Stimulated activated CD4-positive, alpha-beta T cell treated with anti-CD3 and anti-CD28 coated beads, Interleukin-12 subunit alpha, Interleukin-12 subunit beta, amount 100 ng/mL, for 24 hours (primary cell): ENCODE measurements at places on chromosomes 16 and 17.
A peak's percentile ranks its signal among the peaks of the same experiment; 100 is the strongest.

DNA sequence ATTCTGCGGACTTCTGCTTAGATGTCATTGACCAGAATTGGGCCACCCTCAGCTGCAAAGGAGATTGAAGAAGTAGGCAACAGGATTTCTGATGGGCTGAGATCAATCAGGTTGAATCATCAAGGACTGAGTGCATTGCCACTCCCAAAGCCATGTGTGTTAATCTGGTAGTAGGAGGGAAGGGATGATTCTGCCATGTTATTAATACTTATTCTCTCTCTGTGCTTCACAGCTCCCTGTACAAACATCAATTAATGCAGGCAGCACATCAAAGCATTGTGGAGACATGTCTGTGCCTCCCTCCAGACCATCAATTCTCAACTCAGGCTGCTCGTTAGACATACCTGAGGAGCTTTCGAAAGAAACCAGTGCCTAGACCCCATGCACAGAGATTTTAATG lies 11.6 kb downstream of the LRRC3C start:
- no peak for DNase-seq

DNA sequence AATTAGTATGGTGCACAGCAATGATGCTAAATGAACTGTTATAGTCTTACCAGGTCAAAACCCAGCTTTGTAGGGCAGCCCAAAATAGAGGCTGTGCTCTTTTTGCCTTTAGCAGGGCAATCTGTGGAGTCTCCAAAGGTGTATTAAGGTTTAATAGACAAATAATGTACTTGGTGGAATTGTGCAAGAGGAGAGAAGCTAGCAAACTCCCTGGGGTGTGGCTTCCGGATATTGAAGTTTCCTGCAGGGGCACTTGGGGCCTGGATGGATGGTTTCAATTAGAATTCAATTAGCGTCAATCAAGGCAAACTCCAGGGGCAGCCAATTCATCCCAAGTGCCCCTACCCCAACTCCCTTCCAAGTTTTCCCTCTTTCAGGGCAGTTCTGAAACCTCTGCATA lies 285.8 kb downstream of the UTP18 start:
- no peak for DNase-seq

DNA sequence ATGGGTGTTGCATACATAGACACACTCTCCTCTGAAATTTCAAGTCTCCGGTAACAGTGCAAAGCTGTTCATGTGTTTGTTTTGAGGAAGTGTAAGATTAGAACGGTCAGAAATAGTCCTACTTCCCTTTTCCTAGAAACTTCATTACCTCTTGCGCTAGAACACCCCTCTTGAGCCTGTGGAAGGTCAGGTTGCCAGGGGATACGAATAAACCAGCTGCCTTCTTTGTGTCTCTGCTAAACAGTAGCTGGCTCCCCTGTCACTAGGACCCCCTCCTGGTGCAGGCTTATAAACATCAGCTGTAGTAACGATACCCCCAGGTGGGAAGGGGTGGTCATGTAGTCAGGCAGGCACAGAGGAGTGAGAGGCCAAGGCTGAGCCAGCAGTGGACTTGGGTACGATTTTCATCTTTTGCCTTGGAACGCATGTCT lies 113.4 kb upstream of the RCVRN start:
- DNase-seq, result no peak

DNA sequence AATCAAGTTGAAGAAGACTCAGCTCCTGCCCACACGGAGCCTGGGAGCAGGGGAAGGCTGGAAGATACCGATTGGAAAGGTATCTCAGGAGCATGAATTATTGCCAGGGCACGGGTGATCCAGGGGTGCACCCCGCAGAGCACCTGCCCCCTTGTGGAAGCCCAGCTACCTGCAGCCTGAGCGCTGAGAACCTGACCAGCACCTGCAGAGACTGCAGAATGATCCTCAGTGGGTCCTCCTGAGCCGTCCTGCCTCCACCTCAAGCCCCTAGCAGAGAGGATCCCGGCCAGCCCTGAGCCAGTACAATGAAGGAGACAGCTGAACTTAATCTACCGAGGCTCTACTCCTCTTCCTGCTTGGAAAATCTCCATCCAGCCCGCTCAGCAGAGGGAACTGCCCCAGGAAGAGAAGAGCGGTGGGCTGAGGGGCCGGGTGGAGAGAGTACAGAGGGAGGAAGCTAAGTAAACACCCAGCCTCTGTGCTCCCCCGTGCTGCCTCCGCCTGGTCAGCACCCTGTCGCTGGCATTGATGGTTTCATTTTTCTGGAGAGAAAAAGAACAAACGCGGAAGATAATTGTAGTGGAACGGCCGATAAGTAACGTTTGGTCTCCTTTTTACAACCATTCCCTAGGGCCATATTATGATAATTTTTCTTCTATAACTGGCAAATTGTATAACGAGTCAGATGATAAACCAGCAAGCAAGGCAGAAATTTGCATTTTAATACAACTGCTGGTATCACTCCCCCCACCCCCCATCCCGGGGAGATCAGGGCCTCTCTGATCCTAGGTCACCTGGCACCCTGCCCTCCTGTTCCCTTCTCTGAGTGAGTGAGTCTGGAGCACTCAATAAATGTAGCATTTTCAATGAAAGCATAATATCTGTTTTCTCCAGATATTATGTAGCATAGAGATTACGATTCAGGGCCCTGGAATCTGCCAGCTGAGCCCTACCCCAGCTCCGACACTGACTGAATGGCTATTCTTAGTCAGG lies 204.5 kb upstream of the RPL38 start:
- DNase-seq, result peak; percentile 59

DNA sequence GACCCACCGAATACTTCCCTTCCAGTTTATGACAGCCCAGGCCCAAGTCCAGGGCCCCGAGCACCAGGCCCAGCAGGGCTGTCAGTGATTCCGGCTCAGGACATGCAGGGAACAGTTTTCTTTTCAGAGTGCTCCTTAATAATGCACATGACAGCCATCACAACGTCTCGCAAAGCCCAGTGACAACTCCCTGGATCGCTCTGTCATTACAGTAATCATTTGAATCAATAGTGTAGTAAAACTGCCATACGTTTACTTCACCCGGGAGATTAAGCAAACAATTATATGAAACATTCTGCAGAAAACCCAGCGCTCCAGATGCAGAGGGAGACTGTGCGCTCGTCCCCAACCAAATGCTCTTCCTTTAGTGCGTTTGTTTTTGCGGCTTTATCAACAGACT lies 162.6 kb upstream of the CDH13 start:
- DNase-seq, result no peak

DNA sequence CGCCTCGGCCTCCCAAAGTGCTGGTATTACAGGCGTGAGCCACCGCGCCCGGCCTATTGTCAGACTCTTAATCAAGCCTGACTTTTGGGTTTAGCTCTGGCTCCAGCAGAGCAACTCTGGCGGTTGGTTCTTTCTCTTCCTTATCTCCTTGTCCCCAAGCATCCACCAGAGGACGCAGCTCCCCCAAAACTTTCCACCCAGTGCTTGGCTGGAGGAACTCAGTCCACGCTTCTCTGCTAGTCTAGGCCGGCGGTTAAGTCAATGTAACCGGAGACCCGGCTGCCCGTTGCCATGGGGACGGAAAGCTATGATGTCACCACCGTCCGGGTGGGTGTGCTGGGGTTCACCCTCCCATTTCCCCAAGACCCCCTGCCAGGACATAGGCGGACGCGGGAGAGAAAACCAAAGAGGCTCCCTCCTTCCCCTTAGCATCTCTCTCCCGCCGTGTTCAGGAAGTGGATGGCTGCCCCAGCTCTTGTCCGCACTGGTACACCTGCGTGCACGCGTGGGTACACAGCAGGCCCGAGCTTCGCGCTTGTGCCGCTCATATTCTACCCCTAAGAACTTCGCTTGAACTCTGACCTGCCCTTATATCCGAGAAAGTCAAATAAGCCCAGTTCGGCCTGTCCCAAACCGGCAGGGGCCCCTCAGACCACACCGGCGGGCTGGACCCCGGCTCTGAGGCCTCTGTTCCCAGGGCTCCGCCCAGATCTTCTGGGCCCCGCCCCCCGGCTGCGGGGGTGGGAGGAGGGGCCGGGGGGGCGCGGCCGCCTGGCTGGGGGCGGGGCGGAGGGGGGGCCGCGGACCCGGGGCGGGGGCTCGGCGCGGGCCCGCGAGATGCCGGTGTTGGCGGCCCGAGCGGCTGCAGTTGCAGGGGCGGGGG lies at the start of gene RND2:
Gene RND2, plus strand, starts transcription at position 825 of the 883 bp plus-strand sequence. CDS start 117 bp downstream, outside the sequence.
- DNase-seq, result peak; percentile 75

DNA sequence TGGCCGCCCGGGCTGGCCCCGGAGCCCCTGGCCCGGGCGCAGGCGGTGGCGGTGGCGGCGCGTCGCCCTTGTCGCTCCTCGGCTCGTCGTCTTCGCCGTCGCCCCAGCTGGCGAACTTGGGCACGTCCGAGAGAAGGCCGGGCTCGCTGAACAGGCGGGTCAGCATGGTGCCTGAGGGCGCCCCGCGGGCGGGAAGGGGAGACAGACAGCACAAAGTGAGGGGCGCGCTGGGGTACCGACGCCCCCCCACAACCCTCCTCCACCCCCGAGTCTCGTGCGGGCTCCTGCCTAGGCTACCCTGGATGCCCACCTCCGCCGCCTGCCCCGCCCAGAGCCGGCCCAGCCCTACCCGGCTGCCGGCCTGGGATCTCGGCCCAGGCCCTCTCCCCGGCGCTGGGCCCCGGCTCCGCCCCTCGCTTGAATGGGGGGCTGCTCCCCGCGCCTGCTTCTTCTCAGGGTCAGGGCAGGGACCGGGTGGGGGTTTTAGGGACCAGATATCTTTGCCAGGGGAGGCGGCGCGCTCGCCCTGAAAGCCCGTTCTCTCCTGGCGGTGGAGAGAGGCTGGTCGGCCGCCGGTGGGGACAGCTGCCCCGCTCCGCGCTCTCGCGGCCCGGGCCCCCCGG lies 1.2 kb downstream of the NEUROD2 start:
- no peak for DNase-seq

GRCh38 chr17:73015722-73016276 lies 76.7 kb downstream of the SLC39A11 start:
- DNase-seq, result no peak

DNA sequence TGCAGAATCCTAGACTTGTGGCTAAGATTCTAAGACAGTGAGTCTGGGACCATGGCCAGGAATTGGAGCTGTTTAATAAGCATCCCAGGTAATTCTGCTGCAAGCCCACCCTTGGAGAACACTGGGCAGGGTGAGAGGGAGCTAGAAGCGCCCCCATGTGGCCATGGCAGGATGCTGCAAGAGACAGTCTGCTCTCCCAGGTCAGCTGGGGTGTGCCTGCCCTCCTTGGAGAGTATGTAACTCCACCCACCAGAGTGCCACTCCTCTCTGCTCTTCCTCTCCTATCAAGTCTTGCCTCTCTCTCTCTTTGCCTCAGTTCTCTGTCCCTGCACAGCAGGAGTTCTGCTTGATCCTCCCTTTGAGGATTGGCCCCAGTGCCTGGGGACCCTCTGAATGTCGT lies 14.9 kb downstream of the RCVRN start:
- DNase-seq, result no peak

GRCh38 chr16:1491327-1491726 lies 1.8 kb upstream of the TELO2 start:
- DNase-seq, result no peak

- no peak for DNase-seq
Measured at GRCh38 chr17:71184716-71185115, 936.1 kb upstream of the SOX9 start.

- DNase-seq, result no peak
Measured at GRCh38 chr17:39236981-39237441, 11.3 kb upstream of the STAC2 start.

DNA sequence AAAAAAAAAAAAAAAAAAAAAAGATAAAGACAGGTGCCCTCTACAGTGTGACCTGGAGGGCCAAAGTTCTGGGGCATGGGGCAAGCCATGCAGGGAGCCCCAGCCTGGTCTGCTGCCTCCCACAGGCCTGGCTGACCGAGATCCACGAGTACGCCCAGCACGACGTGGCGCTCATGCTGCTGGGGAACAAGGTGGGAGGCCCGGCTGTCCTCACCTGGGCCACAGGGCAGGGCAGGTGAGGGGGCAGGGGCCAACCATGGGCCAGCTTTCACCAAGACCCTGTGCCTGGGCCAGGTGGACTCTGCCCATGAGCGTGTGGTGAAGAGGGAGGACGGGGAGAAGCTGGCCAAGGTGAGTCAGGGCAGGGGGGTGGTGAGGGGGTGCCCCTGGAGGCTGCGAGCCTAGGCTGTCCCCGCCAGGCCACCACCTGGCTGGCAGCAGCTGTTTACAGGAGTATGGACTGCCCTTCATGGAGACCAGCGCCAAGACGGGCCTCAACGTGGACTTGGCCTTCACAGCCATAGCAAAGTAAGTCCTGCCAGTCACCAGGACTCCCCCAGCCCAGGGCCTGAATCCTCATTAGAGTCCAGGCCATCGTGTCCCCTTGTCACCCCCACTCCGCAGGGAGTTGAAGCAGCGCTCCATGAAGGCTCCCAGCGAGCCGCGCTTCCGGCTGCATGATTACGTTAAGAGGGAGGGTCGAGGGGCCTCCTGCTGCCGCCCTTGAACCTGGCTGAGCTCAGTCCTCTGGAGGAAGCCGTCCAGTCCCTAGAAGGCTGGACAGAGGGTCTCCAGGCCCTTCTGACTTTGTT lies 2.7 kb upstream of the TRAF7 start:
- DNase-seq, result no peak

GRCh38 chr17:66661411-66662256 lies 173.3 kb upstream of the CACNG5 start:
- no peak for DNase-seq

DNA sequence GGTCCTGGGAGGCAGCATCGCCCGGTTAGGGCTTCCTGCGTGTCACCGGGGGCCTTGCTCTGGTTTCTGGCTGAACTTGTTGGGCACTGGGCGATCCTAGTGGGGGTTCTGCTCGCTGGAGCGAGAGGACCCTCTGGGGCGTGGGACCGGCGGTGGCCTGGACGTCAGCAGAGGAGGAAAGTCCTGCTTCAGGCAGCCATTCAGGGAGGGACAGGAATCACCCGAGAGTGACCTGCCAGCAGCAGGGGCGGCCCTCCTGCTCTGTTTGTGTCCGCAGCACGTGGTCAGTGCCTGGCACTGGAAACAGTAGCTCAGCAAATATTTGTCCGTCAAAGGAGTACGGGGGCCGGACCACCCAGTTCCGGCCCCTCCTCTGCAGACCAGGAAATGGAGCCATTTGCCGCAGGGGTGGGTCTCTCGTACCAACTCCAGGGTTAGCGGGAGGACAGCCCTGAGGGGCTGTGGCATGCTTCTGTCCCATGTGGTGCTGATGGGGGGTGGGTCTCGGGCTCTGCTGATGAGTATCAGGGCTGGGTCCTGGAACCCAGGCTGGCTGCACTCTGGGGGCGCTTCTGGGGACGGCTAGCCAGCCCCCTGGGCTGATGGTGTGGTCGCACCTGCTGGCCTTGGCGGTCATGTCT lies 48.3 kb downstream of the BAIAP2 start:
- DNase-seq, result no peak

DNA sequence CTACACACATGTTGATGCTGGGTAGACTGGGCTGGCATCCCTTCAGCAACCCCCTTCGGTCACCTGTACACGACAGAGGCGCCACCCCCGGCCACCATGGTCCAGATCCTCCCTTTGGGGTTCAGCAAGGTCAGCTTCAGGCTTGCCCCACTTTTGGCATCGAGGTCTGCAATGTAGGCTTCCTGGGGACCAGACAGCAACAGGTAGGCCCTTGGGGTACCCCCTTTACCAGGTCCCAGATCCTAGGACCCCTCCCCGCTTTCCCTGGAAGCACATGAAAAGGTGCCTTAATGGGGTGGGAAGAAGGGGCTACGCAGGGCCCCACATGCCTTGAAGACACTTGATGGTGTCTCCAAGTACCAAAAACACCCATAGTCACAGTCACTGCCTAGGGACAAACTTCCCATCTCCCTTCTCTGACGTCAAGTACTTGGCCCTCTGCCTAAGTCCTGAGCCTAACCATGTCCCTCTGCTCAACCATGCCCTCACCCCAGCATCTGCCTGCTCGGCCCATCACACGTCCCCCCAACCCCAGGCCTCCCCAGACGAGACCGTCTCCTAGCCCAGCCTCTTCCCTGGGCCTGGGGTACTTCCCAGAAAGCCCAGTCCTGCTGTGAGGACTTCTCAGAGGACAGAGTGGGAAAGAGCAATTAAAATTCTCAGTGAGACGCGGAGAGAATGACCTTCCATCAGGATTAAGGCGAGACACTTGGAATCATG lies 12.1 kb downstream of the ACLY start:
- no peak for DNase-seq
